ENCODE measurements at places on chromosomes 7 and 10. TPM values are rescaled to one million over a fixed set of nuclear protein-coding genes. Genes with fewer than 3 reads are reported as not detected.

- H3K36me3 ChIP-seq, result no peaks in the 10 kb centered on the region
- peak; percentile 42 for DNase-seq
- H3K27me3 ChIP-seq, result no peaks in the 10 kb centered on the region
- H3K4me3 ChIP-seq, result no peak overlapping the region
- H3K27ac ChIP-seq, result no peak overlapping the region
Observed at GRCh38 chr7:46784732-46785131, 797.2 kb downstream of the TNS3 start.

GRCh38 chr7:6382817-6383216, 64.9 kb downstream of the DAGLB start:
- DNase-seq, result no peak
- H3K27ac ChIP-seq, result no peak overlapping the region
- H3K4me3 ChIP-seq, result no peak overlapping the region
- H3K4me1 ChIP-seq, result peaks cover 23% of the 10 kb centered on the region

DNA sequence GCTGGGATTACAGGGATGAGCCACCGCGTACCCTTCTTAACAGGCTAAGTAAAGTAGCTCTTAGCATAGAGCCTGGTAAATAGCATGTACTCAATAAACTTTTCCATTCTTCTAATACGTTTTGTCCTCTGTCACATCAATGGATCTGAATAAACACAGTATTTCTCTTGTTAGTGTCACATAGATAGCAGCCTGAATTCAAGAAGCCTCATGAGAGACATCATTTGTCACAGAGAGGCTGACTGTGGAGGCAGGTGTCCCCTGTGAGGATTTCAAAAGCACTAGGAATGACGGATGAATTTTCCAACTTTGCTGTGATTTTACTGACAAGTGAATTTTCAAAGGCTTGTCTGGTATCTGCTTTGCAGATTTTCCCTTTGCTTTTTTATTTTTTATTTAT, 82.6 kb upstream of the CDC14C start:
- H3K27ac ChIP-seq, result no peak overlapping the region
- H3K27me3 ChIP-seq, result no peaks in the 10 kb centered on the region
- DNase-seq, result no peak
- H3K4me1 ChIP-seq, result no peaks in the 10 kb centered on the region
- no peaks in the 10 kb centered on the region for H3K36me3 ChIP-seq

DNA sequence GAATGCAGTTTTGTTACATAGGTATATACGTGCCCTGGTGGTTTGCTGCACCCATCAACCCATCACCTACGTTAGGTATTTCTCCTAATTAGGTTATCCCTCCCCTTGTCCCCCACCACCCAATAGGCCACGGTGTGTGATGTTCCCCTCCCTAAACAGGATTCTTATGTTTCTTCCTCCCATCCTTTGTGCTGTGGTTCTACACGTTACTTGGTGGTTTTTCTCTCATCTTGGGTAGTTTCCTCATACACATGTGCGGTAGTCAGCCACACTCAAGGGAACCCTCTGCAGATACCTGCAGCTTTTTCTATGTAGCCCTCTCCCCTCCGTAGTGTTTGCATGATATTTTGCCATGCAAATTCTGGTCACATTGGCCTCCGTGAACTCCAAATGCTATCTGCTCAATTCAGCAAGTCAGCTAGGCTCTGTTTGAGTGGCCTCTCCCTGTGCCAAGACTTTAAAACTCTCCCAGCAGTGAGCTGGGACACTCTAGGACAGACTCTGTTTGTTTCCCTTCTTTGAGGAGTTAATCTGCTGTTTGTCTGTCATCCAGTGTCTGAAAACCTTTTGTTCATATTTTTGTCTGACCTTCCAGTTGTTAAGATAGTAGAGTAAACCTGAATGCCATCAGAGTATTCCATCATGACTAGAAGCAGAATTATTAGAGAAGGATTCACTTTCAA, 41.0 kb downstream of the RABGEF1 start:
- peaks cover 33% of the 10 kb centered on the region for H3K36me3 ChIP-seq
- no peaks in the 10 kb centered on the region for H3K27me3 ChIP-seq
- no peak for DNase-seq
- H3K27ac ChIP-seq, result no peak overlapping the region
- H3K4me3 ChIP-seq, result no peak overlapping the region

Gene LEP
- 0.01 TPM for polyA plus RNA-seq

Gene PRKAR2B
- 16.3 TPM for polyA plus RNA-seq

Gene COL28A1
- polyA plus RNA-seq, result 4.0 TPM

Gene TMEM26
- 5.0 TPM for polyA plus RNA-seq

All from large intestine (tissue), 12 donors.